ENCODE measurements at places on chromosomes 7 and 10.

- DNase-seq, result no peak
These were observed 36.0 kb upstream of the PAX2 start for GRCh38 chr10:100709146-100710082.

DNA sequence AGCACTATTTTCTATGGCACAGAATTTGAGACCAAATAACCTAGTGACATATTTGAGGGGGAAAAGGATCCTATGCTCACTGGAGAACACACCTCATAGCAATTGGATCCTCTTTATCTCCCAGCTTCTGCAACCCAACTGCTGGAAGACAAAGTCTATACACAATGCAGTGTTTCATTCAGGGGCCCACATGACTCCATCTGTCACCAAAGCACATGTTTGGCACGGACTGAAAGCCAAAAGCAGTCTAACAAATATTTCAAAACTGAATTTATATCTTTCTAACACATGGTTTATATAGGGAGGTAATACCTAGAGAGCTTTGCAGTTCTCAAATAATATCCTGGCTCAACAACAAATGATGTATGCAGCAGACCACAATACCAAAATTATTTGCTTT, 39.2 kb downstream of the ADAM12 start:
- no peak for DNase-seq

DNA sequence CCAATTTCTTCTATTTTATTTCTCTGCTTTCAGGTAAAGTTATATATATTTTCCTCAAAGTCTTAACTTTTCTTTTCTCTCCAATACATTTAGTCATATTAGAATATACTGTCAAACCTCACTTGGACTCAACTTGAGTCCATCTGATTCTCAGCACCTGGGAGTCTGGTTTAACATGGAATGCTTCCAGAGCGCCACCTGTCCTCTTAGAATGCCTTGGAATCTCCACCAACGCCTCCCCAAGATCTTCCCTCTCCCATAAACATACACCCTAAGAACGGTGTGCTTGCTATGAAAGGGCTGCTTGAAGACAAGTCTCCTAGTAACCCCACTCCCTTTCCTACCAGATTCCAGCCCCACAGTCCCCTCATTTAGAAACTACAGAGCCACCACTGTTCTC, 229.1 kb upstream of the MKLN1 start:
- DNase-seq, result no peak

DNA sequence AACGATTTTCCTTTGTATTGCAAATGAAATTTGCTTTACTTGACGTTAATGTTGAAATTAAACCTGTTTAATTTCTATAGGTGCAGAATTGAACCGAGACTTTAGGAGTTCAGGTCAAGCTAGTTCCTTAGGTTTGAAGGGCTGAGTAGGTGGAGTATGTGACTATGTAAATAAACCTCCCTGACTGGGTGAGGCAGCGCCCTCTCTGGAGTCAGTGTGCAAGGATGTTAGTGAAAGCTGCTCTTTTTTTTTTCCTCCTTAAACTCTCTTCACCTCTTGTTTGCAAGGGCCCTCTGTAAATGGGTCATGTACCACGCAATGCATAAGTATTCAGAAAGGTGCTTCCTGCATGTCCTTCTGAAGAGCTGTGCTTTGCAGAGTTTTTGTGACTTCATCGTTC, 33.8 kb downstream of the GALNT17 start:
- no peak for DNase-seq

DNA sequence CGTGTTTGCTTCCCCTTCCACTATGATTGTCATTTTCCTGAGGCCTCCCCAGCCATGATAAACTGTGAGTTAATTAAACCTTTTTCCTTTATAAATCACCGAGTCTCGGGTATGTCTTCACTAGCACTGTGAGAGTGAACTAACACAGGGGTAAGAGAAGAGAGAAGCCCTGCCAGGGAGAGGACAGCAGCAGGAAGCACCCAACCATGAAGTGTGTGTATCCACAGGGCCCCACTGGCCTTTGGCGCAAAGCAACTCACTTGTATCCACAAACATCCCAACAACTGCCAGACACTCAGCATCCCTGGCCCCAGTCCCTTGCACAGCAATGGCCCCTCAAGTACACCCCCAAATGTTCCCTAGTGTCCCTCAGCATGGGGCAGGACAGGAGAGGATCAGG, 115.1 kb downstream of the MAD1L1 start:
- DNase-seq, result no peak

GRCh38 chr10:110901954-110902819, 16.8 kb downstream of the BBIP1 start:
- DNase-seq, result peak; percentile 36

DNA sequence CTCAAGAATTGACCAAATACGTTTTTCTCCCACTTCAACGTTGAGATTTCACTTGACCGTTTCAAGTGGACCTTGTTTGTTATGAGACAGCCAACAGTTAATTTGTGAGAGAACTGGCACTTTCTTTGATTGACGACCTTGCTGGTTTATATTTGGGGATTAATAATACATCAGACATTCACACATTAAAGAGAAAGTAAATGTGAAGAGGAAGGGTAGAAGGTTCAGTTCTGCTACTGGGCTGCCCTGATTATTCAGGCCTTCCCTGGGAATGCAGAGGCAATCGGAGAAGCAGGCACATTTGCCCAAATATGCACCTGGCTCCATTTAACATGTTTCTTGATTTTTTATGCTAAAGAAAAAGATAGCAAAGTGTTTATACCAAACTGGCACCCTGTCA, 114.1 kb downstream of the POU6F2 start:
- DNase-seq, result no peak

GRCh38 chr7:1463676-1464223, 4.5 kb upstream of the MICALL2 start:
- DNase-seq, result no peak

DNA sequence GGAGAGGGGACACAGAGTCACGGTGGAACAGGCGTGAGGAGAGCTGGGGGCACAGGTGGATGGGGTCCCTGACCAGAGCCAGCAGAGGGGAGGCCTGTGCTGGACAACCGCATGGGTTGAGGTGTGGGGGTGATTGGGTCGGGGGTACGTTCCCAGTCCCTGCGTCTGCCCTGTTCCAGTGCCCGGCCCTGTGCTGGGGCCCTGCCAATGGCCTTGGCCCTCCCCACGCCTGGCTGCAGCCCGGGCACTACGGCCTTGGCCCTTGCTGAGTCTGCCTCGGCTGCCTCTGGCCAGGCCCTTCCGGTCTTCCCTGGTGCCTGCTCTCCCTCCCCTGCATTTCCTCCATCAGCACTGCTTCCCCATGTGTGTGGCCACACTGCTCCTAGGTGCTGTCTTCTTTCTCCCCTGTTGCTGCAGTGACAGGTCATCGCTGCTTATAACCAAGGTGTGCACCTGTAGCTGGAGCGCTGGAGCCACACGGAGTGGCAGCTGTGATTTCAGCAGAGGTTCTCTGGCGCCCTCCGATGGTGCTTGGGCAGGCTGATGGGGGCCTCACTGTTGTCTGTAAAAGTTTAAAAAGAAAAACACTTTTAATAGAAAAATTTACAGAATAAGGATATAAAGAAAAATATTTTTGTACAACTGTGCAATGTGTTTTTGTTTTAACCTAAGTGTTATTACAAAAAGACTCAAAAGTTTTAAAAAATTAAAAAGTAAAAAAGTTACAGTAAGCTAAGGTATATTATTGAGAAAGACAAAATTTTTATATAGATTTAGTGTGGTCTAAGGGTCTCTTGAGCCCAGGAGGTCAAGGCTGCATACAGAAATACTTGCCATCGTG, 45.2 kb upstream of the BHLHA15 start:
- DNase-seq, result peak; percentile 47

GRCh38 chr10:29142516-29143314, 146.2 kb upstream of the LYZL1 start:
- no peak for DNase-seq

GRCh38 chr7:7577888-7578287, 11.2 kb downstream of the MIOS start:
- no peak for DNase-seq

DNA sequence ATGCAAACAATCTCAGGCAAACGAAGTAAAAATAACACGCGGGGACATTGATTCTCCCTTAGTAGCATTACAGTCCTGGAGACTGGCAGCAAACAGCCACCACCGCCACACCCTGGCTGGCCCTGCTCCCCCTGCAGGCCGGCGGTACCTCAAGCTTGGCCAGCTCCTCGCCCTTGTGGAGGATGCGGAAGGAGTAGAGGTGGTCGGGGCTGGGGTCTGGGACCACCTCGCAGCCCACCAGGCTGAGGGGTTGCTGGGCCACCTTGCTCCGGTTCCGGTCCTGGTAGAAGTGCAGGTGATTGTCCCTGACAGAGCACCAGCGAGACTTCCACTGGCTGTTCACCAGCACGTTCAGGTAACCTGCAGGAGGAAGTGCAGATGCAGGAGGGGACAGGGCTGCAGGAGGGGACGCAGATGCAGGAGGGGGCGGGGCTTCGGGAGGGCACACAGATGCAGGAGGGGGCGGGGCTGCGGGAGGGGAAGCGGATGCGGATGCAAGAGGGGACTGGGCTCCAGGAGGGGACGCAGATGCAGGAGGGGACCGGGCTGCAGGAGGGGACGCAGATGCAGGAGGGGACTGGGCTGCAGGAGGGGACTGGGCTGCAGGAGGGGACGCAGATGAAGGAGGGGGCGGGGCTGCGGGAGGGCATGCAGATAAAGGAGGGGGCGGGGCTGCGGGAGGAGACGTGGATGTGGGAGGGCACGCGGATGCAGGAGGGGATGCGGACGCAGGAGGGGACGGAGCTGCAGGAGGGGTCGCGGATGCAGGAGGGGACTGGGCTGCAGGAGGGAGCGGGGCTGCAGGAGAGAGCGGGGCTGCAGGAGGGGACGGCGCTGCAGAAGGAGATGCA, 65.7 kb downstream of the VWA2 start:
- peak; percentile 48 for DNase-seq

DNA sequence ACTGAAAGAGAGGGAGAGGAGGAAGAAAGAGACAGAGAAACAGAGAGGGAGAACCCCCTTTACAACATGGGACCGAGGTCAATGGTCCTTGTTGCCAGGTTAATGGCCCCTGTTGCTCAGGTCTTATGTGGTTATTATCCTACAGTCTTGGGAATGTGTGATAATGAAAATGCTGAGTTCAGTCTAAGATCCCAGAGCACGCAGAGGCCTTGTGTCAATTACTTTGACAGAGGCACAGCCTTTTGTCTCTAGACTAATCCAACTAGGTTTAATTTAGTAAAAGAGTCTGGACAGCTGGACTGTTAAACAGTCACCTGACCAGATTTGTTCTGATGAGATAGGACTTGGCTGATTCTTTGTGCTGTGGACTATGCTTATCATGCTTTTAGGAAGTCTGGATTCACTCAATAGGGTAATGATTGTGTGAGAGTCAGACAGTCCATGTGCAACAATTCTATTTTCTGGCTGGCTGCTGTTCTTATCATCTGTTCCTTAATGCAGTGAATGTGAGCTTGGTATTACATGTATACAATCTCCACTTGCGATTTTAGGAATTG, 157.4 kb upstream of the MAGI2 start:
- no peak for DNase-seq

DNA sequence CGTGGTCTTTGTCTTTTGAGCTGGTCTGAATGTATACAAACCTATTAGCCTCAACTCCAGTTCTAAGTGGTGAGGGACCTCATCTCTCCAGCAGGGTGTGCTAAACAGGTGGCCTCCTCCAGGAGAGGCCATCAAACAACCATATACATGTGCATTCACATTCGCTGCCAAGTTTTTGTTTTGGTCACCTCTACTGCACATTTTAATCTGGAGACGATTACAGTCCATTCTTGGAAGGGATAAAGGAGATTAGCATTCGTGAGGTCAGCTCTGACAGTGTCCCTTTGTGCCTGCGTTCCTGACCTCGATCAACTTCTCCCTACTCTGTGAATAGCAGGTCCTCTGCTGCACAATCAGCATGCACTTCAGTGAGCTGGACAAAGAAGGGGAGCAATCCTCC, 60.8 kb downstream of the RHOBTB1 start:
- DNase-seq, result no peak

- DNase-seq, result no peak
These were observed 3.7 kb downstream of the LRRC4 start for GRCh38 chr7:128027485-128027980.

DNA sequence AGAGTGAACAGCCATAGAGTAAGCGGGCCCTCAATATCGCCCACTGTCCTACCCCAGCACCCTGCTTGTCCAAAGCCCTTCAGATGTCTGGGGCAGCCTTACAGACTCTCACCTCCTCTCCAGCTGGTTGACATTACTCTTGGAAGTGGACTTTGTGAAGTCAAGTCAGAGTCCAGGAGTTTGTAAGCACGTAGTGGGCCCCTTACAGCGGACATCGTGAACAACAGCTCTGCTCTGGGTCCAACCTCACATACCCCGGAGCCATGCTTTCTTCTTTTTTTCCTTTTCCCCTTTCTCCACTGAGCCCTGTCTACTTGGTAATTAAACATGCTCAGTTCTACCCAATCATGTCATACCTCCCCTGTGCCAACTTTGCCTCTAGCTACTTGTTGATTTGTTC, 17.5 kb downstream of the HNRNPF start:
- DNase-seq, result no peak

DNA sequence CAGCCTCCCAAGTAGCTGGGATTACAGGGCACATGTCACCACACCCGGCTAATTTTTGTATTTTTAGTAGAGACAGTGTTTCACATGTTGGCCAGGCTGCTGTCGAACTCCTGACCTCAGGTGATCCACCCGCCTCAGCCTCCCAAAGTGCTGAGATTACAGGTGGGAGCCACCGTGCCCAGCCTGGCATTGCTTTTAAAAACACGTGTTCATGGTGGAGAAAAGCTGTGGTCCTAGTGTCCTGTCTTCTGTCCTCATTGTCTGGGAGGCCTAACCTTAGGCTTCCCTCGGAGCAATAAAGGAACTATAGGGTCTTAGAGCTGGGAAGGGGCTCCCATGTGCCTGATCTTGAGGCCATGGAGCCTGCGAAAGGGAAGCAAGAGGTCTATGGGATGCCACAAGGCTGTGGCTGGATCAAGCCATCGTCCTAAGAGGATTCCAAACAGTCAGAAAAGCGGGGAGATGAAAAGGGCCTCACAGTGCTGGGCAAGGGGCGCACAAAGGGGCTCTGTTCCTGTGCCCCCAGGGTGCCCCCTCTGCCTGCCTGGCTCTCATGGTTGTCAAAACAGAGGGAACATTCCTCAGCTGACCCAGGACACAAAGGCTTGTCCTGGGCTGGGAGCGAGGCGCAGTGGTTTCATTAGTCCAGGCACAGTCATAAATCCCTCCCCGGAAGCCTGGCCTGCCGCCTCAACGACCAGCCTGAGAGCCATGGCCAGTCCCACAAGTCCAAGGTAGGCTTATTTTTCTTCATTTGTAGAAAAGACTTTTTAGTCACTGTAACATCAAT, 106.6 kb upstream of the TNS3 start:
- DNase-seq, result no peak

DNA sequence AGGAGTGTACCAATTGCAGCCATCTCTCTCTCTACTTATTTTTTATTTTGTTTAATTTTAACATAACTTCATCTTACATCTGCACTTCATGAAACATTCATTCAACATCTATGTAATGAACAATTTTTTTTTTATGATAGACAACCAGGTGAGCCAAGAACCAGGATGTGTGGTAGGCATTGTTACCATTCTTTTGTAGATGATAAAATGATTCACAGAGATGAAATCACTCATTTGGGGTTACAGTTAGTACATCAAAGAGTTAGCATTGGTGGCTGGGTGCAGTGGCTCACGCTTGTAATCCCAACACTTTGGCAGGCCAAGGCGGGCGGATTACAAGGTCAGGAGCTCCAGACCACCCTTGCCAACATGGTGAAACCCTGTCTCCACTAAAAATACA, 127.8 kb downstream of the HDAC9 start:
- no peak for DNase-seq
